ENCODE measurements at places on chromosomes 12 and 14. TPM values are rescaled to one million over a fixed set of nuclear protein-coding genes. Genes with fewer than 3 reads are reported as not detected.

DNA sequence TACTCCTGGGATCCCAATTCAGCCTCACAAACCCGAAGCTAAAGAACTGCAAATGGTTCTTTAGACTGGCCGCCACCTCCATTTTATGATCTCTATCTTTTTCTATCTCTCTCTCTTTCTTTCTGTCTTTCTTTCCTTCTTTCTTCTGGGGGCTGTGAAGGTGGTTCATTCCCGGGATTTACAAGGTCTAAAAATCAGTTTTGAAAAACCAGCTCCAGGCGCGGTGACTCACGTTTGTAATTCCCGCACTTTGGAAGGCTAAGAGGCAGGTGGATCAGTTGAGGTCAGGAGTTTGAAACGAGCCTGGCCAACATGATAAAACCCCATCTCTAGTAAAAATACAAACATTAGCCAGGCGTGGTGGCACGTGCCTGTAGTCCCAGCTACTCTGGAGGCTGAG is 67.2 kb upstream of the VASH1 start:
- no peak for DNase-seq

TAS2R9 gene
- not detected for total RNA-seq

- DNase-seq = no peak
Measured at GRCh38 chr14:58666737-58667136, 29.0 kb downstream of the DACT1 start.

ADSS1 gene
- 2.3 TPM for total RNA-seq

DNA sequence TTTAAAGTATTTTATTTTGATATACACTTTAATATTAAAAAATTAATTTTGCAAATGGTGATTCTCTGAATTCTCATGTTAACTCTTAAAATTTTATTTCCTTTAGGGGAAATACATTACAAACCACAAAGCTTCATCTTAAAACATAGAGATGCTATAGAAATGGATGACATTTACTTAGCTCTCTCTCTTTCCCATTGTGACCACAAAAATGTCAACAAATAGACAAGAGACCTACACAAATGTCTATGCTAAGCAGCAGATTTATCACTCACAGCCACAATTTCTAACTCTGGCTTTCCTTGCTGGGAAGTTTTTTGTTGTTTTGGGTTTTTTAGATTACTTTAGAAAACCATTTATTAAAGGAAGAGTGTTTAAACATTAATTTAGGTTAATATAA is 19.9 kb upstream of the PHC1 start:
- no peak for DNase-seq

CLEC7A gene
- not detected for total RNA-seq

GRCh38 chr12:6953442-6954315 is 2.5 kb downstream of the PTPN6 start:
- DNase-seq = no peak

GRCh38 chr12:113216027-113216426 is 5.2 kb upstream of the TPCN1 start:
- no peak for DNase-seq

DIO2 gene
- not detected for total RNA-seq
